ENCODE measurements at places on chromosomes 3 and 15.

DNA sequence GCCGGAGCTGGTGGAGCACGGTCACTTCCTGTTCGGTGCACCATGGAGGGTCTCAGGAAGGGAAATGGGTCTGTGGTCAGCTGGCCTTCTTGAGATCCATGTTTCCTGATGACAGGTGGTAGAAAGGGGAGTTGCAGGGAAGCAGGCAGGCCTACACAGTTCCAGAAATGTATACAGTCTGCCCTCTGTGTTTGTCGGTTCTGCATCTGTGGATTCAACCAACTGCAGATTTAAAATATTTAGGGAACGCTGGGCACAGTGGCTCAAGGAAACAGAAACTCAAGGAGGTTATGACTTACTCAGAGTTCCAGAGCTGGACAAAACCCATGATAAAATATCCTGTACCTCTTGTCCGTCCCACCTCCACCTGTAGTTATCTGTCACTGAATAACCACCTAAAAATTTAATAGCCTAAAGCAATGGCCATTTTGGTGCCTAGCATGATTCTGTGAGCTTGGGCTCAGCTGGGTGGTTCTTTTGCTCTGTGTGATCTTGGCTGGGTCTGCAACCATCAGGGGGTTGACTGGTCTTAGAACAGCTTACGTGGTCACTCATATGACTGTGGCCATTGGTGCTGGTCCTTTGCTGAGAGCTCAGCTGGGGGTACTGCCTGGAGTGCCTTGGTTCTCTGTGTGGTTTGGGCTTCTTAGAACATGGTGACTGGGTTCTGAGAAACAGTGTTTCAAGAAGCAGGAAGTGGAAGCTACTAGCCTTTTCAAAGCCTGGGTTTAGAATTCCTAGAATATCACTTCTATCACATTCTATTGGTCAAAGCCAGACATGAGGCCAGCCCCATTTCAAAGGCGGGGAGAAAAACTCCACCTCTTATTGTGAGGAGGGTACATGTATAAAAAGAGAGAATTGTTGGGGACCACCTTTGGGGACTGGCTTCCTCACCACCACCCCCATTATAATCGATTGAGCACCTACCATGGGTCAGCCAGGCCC, 239.7 kb upstream of the BHLHE40 start:
- no peak for DNase-seq

- DNase-seq = no peak
Observed at GRCh38 chr3:149407898-149408297, 30.4 kb upstream of the TM4SF1 start.

GRCh38 chr3:38347421-38348200, 1.0 kb downstream of the XYLB start:
- no peak for DNase-seq

DNA sequence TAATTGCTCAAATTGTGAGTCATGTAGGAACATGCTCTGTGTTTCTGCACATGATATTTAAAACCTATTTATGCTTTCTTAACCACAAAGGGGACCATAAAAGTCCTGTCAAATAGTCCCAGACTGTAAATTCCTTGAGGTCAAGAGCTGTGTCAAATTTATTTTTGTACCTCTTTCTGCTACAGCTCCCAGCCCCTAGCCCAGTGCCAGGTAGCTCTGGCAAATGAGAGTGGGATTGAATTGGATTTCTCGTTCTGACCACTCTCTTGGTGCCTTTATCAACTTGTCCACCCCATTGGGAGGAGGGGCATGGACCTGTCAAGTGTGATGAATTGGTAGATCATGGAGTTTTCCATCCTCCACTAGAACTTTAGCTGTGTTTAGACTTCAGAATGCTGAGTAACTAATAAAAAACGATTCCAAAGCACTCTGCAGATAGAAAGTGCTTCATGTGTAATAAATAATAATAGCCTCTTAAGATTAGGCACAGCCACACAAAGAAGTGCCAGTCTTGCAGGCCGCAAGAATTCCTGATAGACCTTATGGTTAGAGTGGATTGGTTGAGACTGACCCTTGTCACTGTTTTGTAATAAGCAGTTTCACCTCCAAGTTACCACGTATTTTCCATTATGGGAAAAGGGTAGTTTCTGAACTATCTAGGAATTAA, 120.4 kb downstream of the LPP start:
- no peak for DNase-seq

DNA sequence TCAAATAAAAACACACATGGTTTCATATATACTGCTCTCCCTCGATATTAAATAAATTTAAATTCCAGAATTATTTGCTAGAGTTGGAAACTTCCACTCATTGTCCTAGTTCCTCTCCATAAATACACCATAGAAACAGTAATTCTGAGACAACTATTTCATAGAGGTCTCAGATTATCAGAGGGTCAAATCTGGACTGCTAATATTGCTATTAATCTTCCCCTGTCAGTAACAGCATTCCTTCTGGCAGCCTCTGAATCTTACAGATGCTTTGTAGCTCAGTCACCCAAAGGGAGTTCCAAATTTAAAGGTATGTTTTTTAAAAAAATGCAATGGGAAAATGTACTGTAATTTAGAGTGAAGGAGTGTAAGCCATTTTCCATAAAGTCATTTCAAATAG, 428.8 kb downstream of the PYDC2 start:
- no peak for DNase-seq

- no peak for DNase-seq
Observed at GRCh38 chr3:128584412-128585020, 66.1 kb downstream of the RPN1 start.

DNA sequence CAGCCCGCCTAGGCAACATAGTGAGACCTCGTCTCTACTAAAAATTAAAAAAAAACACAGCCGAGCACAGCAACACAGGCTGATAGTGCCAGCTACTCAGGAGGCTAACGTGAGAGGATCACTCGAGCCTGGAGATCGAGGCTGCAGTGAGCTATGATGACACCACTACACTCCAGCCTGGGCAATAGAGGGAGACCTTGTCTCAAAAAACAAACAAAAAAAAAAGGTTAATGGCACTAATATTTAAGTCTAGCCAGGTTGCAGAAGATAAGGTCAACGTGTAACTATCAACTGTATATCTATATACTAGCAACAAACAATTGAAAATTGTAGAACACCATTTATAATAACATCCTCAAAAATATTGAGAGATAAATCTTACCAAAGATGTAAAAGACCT, 75.1 kb downstream of the MYO9A start:
- no peak for DNase-seq

GRCh38 chr3:53103397-53104296, 26.6 kb downstream of the RFT1 start:
- DNase-seq = no peak

- DNase-seq = no peak
Observed at GRCh38 chr15:94777037-94777436, 545.7 kb downstream of the MCTP2 start.

- no peak for DNase-seq
Observed at GRCh38 chr3:190252080-190252479, 70.2 kb downstream of the CLDN1 start.

DNA sequence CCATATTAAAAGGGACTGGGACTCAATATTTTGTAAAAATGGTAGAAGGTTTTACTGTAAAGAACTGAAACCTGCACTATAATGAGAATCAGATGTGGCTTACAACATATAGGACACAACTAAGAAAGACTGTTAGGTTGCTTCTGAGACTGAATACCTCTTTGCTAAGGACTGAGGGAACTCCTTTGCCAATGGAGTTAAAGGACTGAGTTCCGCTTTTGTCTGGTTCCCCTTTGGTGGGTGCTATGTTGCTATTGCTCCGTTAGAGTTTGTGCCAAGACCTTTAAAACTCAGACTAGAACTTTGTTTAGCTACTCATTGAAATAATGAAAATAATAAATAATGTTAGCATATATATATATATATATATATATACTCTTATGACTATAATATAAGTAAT, 147.8 kb upstream of the KCNMB2 start:
- DNase-seq = no peak

- DNase-seq = no peak
Observed at GRCh38 chr3:170454509-170454908, 35.8 kb downstream of the CLDN11 start.

Measured in cortex of kidney (tissue), 1 donor.